ENCODE measurements at places on chromosomes 2 and 18.

DNA sequence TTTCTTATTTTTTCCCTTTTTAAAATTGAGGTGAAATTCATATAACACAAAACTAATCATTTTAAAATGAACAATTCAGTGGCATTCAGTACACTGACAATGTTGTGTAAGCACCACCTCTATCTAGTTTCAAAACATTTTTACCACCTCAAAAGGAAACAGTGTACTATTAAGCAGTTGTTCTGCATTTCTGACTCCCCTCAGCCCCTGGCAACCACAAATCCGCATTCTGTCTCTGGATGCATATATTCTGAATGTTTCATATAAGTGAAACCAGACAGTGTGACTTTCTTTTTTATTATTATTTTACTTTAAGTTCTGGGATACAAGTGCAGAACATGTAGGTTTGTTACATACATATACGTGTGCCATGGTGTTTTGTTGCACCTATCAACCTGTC, 19.2 kb upstream of the TANK start:
- no peak for DNase-seq

DNA sequence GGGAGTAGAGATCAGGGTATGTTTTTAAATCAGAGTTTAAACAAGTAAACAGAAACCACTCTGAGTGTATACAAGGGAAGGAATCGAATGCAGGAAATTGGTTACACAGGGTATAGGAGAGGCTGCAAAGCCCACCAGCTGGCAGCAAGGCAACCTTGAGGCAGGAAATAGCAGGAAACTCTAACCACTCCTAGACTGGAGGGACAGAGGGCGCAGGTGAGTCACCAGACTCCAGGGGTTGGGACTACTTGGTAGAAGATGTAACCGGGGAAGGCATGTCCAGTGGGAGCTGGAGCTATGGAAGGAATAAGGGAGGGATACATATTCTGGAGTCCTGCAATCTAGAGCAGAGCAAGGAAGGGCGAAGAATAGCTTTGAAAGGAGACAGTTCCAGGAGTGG, 152.3 kb downstream of the MEIS1 start:
- DNase-seq: peak; percentile 60

DNA sequence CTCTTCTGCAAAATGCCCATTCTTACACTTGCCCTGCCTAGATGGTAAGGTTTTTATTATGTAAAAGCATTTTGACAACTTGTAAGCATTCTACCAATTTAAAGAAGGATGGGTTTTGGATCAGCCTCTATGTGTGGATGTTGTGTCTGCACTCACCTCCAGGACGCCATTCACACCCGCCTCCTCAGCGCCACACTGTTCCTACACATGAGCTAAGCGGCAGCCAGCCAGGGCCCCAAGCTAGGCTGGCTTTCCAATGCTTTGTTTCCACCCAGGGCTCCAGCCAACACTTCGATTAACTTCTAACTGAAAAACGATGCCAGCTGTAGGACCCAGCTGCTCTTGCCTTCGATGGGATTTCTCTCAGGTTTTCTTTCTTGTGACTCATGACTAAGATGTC, 73.3 kb upstream of the FZD7 start:
- no peak for DNase-seq

- DNase-seq: peak; percentile 15
Measured at GRCh38 chr2:1967242-1968208, 223.2 kb upstream of the PXDN start.

GRCh38 chr2:48105848-48106247, 199.6 kb upstream of the FBXO11 start:
- no peak for DNase-seq

- DNase-seq: no peak
Measured at GRCh38 chr2:27381577-27382181, 1.1 kb upstream of the ZNF513 start.

DNA sequence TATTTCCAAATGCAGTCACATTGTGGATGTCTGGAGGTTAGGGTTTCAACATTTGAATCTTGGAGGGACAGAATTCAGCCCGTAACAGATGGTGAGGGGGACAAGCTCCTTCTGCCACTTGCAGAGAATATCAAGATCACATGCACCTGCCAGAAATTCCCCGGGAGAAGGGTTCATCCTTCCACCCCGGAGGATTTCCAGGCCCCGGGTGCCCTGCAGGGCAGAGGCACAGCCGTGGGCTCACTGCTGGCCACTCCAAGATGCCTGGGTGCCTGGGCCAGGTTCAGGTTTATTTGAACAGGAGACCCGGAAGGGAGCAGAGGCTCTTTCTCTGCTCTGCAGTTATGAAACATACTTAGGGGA, 38.2 kb upstream of the MGAT4A start:
- DNase-seq: peak; percentile 30

- DNase-seq: peak; percentile 57
Measured at GRCh38 chr18:398935-399630, 101.4 kb downstream of the COLEC12 start.

DNA sequence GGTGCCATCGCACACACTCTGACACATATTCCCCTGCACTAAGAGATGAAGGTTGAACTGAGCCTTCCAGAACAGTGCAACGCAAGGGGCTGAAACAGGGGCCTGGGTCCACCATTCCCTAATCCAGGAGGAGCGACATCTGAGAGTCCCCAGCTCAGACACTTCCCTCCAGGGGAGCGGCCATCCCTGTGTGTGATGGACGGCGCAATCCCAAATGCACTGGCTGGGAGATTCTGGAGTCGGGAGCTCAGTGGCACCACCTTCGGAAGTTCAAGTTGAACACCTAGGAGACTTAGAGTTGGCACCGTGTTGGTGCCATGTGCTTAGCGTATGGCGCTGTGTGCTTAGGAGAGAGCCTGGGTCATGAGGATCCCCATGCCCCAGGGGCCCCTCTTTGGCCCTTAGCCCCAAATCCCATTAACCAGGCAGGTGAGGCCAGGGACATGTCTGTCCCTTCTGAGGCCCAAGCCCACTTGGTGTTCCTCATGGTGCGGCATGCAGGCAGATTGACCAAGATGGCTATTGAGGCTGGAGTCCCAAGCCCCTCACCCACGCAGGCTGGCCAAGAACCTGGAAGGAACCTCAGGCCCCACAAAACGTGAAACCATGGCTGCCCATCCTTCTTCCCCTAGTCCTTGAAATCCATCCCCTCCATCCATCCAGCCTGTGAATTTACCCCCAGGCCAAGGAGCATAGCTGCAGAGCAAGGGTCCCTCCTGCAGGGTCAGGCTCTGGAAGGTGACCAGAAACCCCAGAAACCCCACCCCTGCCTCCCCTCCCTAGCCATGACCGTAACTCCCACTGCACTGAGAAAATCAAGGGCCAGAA, 114.1 kb upstream of the OTOS start:
- DNase-seq: no peak

GRCh38 chr2:24492421-24493279, 1.6 kb downstream of the NCOA1 start:
- DNase-seq: no peak

GRCh38 chr2:234334151-234334550, 162.7 kb downstream of the ARL4C start:
- no peak for DNase-seq

DNA sequence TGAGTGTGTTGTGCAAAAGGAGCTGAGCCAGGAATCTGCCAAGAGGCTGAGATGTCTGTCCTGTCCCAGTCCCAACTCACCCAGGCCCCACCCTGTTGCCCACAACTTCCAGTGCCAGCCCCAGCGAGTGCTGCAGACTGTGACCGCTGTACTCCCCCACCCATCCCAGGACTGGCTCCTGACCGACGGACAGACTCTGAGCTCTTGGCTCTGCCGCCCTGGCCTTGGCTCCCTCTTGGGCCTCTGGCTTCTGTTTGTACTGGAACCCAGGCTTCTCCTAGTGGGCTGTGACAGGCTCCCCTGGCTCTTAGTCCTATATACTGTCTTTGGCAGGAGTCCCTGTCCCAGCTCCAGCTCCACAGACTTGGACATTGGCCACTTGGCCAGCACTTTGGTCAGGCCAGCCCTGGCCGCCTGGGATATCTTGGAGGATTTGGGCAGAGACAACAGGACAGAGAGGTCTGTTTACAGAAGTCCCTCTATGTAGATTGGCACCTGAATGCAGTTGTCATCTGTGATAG, 41.1 kb downstream of the ACOXL start:
- no peak for DNase-seq

GRCh38 chr2:234243871-234244565, 193.5 kb downstream of the SPP2 start:
- no peak for DNase-seq

DNA sequence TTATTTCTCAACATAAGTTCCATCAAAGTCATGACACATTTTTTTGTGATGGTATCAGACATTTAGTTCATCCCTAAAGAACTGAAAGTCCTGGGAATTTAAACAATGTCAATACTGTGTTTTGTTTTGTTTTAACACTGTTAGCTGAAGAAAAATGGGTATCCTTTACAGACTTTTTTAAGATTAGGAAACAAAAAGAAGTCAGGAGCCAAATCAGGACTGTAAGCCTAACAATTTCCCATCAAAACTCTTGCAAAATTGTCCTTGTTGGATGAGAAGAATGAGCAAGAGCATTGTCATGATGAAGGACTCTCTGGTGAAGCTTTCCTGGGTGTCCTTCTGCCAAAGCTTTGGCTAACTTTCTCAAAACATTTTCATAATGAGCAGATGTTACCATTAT, 69.4 kb downstream of the SRD5A2 start:
- no peak for DNase-seq

GRCh38 chr2:122063716-122064115, 308.3 kb downstream of the TSN start:
- DNase-seq: no peak

Data from NCI-H146 (cell line).